Substantia nigra (tissue), 51 donors: ENCODE measurements at places on chromosomes 4 and X.

DNA sequence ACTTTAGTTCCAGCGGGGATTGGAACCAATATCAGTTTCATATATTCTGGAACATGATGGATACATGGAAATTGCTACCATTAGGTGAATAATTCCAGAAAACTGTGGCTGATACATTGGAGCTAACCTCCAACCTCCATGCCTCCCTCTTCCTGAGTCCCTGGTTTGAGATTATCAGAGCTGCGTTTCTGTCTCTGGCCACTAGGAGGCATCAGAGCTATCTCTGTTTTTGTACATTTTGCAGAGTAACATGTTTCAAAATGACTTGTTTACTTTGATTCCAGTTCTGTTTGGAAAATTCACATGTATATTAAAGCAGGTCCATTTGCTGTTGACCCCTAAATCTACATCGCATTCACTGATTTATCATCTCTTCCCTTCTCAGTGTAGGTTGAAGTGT lies 2.4 kb upstream of the RAB40AL start:
- no peak for DNase-seq

DNA sequence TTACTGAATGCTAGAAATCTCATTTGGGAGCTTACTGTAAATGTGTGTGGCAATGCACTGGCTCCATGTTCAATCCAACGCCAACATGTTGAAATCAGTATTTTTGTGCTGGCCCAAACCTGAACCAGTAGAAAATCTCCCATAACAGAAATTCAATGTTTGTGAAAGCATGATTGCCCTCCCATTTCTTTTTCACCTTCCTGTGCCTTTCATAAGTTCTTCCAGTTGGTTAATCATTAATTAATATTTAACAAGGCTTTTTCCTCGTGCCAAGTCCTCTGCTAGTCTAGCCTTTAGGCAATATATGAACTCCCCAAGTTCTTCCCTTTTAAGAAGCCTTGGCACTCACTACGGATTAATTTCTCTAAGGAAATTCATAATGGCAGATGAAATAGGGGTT lies 1.3 kb upstream of the PLS3 start:
- DNase-seq, result no peak

DNA sequence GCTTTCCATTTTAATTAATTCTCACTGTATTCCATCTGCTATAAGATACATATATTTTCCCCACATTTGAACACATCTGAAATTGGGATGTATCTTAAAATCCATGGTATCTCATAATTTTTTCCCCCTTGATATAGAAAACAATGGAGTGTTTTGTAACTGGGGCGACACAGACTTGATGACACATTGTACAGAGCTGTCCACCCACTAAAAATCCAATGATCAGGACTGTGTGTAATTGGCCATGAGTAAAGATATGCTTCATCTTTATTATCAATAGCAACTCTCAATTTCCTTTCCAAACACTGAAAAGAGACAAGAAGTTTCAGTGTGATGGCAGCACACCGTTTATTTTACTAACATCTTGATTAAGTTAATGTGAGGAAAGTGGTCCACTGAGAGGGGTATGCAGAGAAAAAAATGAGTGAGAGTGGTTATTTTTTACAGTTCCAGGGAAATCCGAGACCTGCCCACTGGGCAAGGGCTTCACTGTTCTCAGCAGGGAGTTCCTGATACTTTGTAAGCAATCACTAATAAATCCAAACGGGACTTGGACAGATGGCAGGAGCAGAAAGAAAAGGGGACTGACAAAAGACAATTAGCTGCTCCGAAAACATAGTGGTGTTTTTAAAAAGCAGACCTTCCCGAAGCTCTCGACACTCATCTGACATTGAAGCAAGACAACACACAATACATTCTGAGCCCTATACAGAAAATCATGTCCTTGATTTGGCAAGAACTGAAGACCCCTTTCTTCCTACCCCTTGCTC lies 149.4 kb downstream of the TSPAN5 start:
- DNase-seq, result no peak

DNA sequence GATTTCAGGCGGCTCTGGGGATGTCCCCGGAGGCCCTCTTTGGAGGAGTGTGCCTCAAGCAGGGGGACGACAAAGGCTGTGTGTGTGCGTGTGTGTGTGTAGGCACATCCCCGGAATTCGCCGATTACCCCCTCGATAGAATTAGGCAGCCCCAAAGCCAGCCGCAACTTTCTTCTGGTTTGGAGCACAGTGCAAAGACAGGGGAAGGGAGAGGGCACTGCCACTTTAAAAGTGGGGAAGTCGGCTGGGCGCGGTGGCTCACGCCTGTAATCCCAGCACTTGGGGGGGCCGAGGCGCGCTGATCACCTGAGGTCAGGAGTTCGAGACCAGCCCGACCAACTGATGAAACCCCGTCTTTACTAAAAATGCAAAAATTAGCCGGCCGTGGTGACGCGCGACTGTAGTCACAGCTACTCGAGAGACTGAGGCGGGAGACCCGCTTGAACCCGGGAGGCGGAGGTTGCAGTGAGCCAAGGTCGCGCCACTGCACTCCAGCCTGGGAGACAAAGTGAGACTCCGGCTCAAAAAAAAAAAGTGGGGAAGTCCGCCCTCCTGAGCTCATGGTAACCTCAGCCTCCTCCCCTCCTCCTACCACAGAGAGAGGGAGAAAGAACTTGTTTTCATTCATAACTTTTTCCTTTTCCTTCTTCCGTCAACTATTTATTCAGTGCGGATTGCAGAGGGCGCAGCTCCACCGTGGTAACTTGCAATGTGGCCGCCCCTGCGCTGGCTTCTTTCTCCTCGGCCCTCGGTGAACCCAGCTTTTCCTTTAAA lies 2.4 kb downstream of the SPRY1 start:
- peak; percentile 63 for DNase-seq

DNA sequence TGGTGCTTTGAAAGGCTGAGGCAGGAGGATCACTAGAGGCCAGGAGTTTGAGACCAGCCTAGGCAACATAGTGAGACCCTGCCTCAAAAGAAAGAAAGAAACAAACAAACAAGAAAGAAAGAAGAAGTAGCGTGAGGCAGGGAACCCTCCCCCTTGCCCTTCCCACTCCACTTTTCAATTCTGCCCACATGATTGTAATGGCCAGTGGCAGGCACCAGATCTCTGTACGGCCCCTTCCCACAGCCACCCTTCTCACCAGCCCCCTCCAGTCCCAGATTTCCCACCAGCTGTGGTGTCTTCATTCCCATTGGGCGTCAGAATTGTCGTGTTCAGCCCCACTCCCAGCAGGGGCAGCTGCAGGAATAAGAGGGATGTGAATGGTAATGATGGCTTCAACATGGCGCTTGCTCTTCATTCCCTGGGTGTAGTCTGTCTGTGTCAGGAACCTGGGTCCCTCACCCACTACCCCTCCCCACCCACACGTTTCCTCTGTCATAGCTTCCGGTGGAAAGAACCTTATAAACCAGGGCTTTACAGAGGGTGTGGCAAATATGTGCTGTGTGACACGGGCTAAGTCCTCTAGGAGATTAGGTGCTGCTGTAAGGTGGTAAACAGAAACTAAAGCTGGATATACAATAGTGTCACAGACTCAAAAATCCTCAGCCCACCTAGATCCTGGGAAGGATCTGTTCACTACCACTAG lies at the start of gene IL2RG:
Gene IL2RG, minus strand, starts transcription at position 437 of the 703 bp plus-strand sequence. Its CDS starts 38 bp downstream, at position 399.
- DNase-seq, result no peak
